ENCODE measurements at places on chromosomes 5 and 9.

DNA sequence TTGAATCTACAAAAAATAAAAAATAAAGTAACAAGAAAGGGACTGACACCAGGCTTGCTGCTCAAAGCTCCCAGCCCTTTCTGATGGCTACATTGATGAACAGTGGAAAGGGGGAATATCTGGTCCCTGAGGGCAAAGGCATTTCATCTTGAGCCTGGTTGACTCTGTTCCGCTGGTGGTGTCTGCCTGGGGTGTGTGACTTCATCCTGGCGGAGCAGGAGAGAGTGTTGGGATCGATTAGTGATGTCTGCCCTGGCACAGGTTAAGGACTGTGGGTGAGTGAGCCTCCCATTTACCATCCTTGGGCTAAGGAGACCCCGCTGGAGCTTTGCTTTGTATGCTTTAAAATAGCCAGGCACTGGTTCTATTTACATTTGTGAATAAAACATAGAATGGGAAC is 56.9 kb upstream of the ASS1 start:
- DNase-seq: no peak

DNA sequence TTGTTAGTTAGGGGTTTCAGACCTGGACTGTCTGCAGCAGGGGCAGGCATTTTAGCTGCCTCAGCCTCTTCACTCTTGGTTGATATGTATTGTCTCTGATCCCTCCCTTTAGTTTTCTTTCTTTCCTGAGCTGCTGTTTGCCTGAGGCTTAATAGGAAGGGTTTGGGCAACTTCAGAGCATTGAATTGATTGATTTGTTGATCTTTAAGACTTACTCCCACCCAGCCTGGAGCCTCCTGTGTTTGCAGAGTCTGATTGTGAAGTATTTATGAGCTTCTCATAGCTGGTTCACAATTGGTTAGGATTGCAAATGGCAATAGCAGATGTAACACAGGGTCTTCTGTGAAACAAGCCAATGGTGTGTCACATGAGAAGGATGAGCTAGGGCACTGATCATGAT is 671.8 kb upstream of the SEMA6A start:
- no peak for DNase-seq

GRCh38 chr9:114701988-114702387 is 20.0 kb upstream of the TEX48 start:
- no peak for DNase-seq

DNA sequence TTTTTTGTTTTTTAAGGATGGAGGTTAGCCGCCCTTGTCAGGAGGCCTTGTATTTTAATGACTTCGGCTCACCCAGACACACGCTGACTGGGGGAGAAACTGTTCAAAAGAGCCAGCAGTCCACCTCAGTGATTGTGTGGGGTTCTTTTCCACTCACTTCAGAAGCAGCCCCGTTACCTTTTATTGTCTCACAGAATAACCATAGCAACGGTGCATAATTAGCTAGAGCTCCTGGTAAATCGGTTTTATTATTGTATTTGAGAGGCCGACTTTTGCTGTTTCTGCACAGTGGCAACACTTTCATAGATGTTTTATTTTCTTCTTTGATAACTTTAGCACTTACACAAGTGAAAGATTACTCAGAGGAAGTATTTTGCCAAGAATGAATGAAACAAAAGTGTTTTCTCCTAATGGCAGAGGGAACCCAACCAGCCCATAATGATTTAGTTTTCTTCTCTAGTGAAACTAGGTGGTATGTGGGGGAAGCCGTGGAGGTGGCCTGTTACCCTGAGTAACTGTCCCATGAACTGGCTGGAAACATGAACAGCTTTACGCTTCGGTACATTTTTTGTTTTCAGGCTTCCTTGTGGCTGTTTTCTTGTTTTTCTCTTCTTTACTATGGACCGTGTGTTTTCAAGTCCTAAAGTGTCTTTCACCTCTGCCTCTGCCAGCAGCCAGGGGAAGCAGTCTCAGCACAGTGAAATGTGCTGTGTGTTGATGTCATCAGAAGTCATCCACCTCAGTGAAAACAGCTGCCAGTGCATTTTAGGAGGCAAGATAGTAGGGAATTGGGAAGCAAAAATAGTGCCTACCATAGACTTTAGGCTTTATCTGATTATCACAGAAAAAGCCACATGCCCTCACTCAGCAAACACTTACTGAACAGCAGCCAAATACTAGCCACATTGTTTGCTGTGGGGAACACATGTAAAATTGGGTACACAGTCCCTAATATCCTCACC is 414.7 kb downstream of the KDM4C start:
- no peak for DNase-seq

- DNase-seq: no peak
Observed at GRCh38 chr9:133352635-133353340, 3.5 kb downstream of the SURF1 start.

DNA sequence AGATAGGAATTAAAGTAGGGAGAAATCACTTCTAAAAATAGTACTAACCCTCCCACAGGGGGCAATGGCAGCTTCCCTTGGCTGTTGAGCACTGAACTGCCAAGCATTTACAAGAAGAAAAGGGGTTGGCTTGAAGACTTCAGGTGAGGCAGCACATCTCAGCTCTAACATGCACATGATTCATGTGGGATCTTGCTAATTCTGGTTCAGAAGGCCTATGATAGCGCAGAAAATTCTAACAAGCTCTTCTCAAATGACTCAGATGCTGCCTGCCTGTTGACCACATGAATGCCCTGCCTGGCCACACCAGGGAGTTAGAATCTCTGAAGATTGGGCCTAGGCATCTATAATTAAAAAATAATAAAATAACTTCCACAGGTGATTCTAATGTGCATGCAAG is 22.6 kb downstream of the CD180 start:
- no peak for DNase-seq

- no peak for DNase-seq
Observed at GRCh38 chr5:59760785-59761348, 132.7 kb downstream of the PDE4D start.

GRCh38 chr5:14507156-14507941 is 74.2 kb upstream of the OTULINL start:
- DNase-seq: no peak

- no peak for DNase-seq
Observed at GRCh38 chr5:109533751-109534272, 124.0 kb upstream of the PJA2 start.

- DNase-seq: peak; percentile 46
Observed at GRCh38 chr9:37464426-37465248, 613 bp downstream of the ZBTB5 start.

DNA sequence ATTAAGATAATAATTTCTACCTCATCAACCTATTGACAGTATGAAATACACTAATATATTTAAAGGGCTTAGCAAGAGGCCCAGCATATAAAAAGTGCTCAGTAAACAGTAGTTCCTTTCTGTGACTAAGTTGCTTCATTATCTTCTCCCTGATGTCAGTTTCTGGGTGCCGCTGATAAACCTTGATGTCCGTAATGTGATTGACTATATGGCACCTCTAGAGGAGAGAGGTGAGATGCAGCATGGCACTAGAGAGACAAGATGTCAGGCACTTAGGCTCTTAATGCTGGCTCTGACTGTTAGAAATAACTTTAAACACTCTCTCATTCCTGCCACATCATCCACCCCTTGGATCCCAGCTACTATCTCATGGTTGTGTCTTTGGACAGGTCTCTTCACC is 455.9 kb upstream of the KLF4 start:
- no peak for DNase-seq

DNA sequence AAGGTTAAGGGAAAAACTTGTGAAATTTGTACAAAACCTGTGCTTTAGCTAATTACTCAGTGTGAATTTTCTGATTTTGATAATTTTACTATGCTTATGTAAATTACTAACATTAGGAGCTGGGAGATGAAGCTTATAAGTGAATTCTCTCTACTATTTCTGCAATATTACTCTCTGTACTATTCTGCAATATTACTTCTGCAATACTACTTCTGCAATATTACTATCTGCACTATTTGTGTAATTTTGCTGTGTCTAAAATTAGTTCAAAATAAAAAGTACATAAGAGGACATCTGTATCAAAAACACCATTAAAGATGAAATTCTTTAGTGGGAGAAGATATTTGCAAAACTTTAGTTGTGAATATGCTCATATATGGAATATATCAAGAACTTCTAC is 62.9 kb downstream of the C9 start:
- no peak for DNase-seq

GRCh38 chr9:8616414-8616813 is 816.8 kb upstream of the DMAC1 start:
- no peak for DNase-seq

- no peak for DNase-seq
Observed at GRCh38 chr9:132993511-132993939, 15.0 kb downstream of the GFI1B start.

- no peak for DNase-seq
Observed at GRCh38 chr5:175470781-175471180, 7.6 kb upstream of the SFXN1 start.

DNA sequence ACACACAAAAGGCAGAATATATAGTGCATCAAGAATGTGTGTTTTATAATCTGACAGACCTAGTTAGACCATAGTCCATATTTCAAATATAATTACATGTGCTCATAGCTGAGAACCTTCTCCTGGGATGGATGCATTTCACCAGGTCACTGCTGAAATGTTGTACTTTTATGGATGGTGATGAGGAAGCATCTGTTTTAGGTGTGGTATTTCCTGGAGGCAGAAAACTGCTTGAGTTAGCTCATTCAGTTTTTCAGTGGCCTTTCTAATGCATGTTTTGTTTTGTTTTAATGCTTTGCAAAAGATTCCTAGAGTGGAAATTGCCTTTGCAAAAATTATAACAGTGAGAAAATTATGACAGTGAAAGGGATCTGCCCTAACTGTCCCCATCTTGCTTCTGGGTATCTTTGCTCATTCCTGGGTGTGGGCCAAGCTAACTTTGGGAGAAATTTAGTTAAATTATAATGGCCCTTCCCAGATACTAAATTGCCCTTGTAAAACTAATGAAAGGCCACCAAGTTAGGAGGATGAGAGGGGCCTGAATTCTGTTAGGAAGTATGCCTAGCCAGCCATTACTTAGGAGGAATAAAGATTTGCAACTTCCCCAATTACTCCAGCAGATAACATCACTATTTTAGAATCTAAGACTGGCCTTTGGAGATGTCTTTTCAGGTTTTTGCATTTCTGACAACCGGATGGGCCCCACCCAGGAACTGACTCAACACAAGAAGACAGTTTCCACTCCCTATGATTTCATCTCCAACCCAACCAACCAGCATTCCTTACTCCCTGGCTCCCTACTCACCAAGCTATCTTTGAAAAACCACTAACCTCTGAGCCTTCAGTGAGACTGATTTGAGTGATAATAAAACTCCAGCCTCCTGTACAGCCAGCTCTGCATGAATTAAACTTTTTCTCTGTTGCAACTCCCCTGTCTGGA is 7.0 kb upstream of the IL12B start:
- no peak for DNase-seq

DNA sequence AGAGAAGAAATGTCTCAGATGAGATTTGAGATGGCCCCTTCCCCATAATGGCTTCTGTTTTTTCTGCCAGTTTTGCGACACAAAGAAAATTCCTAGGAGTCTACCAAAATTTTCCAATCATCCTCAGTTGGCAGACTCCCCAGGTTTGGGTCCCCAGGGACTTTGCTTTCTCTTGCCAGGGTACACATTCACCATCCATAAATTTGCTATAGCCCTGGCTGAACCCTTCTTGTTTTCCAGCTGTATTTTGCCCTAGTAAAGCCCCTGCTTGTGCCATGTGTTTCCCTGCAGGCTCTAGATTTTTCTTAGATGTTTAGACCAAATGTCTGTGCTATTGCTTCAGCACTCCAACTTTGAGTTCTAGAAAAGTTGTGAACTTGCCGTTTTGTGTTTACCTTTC is 283.2 kb downstream of the ANXA1 start:
- DNase-seq: no peak

DNA sequence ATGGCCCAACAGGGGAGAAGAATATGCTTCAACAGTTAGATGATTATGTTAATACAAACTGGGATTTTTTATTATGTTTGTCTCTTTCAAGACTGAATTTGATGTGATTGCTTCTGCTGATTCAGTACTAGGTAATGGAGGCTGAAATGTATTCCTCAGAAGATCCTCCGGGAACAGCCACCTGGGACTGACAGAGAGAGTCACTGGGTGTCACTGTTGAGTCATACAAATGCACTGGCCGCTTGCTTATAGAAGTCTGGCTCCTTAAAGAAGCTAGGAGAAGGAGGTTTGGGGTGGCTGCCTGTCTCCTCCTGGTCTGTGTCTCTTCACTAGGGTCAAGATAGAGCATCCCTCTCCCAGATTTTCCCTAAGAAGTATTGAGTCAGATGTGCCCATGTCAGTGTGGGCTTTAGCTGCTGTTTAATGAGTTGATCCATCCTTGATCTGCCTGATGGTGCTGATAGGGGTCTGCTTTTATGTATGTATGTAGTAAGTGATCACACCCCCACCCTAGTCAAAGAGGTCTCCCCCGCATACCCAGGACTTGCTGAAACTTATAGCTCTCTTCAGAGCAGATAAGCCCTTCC is 773.4 kb downstream of the BRINP1 start:
- DNase-seq: no peak

DNA sequence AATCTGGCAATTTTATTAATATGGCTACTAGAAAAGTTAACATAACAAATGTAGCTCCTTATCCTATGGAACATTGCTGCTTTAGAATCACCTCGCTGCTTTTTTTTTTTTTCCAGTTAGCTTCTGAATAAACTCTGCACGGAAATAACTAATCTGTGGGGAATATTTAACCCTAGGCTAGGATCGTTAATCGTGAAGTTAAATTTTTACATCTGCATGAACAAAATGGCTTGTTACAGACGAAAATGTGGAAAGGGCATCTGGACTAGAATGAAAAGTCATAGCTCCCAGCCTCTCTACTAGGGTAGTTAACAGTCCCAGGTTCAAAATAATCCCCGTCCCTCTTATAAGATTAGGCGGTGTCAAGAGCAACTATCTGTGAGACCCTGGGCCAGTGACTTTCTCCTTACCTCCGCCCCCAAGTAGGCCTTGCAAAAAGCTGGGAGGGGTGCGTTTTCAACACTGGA is 470 bp upstream of the SLC22A5 start:
- no peak for DNase-seq

DNA sequence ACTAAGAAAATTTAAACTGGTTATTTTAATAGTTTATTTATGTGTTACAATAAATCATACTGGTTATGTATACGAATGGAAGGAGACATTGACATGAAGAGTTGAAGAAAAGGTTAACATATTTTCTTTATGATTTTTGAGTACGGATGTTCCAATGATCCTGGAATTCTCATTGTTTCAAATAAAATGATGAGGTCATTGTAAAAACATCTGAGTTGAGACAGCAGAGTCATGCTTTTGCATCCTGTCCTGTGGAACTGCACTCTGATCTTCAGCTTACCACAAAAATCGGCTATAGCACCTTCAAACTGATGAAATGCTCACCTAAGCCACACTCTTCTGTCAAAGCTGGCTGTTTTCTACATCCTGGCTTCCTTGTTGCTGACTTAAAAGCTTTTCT is 67.8 kb downstream of the PTCD2 start:
- no peak for DNase-seq

DNA sequence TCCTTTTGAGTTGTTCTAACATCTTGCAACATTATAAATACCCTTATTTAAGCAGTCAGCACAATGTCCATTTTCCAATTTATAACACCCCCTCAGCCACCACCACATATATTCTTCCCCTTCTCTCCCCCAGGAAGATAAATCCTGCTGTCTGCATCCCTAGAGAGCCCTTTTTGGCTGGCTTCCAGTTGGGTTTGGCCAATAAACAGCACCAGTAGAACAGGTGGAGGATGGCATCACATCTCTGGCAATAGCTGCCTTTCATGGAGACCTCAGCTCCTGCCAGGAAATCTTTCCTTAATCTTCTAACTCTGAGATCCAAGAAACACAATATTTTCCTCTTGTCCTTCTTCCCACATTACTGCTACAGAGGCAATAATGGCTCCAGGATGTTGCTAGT is 53.7 kb downstream of the TRIM36 start:
- no peak for DNase-seq

Data from stimulated activated CD4-positive, alpha-beta T cell treated with anti-CD3 and anti-CD28 coated beads, TNF-alpha, amount 100 ng/mL, for 24 hours (primary cell).